HT1080 (cell line): ENCODE measurements at places on chromosomes 11 and 22.

DNA sequence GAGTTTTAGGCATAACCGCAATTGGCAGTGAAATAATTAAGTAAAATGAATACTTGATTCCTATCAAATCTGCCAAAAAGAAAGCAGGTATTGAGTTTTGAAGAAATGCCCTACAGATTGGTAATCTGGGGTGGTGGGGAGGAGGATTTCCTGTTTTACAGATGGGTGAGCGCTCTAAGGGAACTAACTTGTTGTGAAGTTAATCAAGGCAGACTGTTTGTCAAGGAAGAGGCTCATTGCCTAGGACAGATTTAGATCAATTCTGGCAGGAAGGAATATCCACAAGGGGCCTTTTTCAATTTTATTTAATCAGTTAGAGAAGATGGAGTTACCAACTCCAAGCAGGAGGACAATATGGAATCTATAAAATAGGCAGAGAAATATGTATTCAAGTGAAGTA is 271.5 kb upstream of the CCDC90B start:
- DNase-seq, result no peak

- DNase-seq, result no peak
These were observed 106.2 kb upstream of the TBCEL start for GRCh38 chr11:120917559-120918239.

GRCh38 chr11:117829369-117829725 is 4.8 kb upstream of the FXYD2 start:
- no peak for DNase-seq

GRCh38 chr22:30609260-30610185 is 2.5 kb downstream of the TCN2 start:
- DNase-seq, result peak; percentile 87

GRCh38 chr11:3970108-3970507 is 114.6 kb downstream of the STIM1 start:
- no peak for DNase-seq

- DNase-seq, result no peak
These were observed 13.6 kb upstream of the ZNRF3 start for GRCh38 chr22:28869736-28870135.

GRCh38 chr11:127902382-127902781 is 685.0 kb downstream of the ETS1 start:
- DNase-seq, result no peak

- DNase-seq, result no peak
These were observed 76.7 kb downstream of the SVIP start for GRCh38 chr11:22752908-22753310.

DNA sequence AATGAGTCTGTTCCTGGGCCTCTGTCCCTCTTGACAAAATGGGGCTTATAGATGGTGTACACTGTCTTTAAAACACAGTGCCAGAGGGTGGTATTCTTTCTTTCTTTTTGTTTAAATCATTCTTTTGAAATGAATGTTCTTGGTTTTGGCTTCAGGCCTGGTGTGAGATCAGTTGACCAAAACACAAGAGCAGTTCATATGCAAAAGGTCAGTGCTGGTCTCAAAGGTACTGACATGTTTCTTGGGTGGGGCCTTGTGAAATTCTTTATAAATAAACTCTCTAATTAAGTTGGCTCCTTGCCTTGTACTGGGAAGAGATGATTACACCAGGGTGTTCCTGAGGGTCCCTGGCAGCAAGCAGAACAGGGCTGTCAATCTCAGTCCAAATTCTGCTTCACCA is 110.0 kb downstream of the FBXO7 start:
- DNase-seq, result no peak

- DNase-seq, result peak; percentile 92
These were observed 34.2 kb upstream of the VPREB1 start for GRCh38 chr22:22210375-22210774.

- DNase-seq, result no peak
These were observed 276.2 kb upstream of the TRIM48 start for GRCh38 chr11:54985731-54986130.

GRCh38 chr11:2120359-2121100 is 18.7 kb downstream of the IGF2 start:
- DNase-seq, result no peak

- DNase-seq, result peak; percentile 14
These were observed 40.6 kb downstream of the RSF1 start for GRCh38 chr11:77779935-77780334.

- no peak for DNase-seq
These were observed 100.3 kb downstream of the INSC start for GRCh38 chr11:15215005-15215404.

DNA sequence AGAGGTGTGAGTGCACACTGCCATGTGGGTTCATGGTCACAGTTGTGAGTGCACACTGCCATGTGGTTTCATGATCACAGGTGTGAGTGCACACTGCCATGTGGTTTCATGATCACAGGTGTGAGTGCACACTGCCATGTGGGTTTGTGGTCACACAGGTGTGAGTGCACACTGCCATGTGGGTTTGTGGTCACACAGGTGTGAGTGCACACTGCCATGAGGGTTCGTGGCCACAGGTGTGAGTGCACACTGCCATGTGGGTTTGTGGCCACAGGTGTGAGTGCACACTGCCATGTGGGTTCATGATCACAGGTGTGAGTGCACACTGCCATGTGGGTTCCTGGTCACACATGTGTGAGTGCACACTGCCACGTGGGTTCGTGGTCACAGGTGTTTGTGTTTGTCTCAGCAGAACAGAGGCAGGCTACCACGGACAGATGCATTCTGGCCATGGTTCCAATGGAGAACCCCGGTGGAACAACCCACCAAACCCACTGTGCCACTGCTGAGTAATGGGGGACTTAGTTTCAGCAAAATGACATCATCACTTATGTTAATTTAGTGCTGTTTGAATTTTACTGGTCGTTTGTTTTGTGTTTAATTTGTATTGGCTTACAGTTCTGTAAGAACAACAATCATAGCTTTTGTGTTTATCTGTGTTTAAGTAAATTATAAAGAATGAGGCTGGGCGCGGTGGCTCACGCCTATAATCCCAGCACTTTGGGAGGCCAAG is 57.2 kb downstream of the RPS6KA4 start:
- DNase-seq, result no peak

- DNase-seq, result peak; percentile 48
These were observed 204.9 kb downstream of the CSNK2A3 start for GRCh38 chr11:11148104-11148509.

- DNase-seq, result no peak
These were observed 10.7 kb downstream of the TAB1 start for GRCh38 chr22:39410264-39410663.

DNA sequence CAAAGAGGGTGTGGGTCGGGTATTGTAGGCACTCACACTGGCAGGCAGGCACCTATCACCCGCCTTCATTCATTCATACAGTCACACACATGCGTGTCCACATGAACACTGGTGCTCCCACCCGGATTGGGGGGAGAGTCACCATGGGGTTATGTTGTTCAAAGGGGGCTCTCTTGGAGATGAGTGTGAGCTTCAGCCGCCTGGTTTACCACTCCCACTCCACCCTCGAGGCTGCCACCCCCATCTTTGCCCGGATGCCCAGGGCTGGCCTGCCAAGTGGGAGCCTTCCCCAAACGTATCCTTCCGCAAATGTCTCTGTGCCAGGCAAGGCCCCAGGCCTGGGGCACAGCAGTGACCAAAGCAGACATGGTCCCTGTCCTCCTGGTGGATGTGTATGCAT is 22.6 kb downstream of the MRGPRD start:
- DNase-seq, result no peak
